ENCODE measurements at places on chromosomes 13 and 19. TPM values are rescaled to one million over a fixed set of nuclear protein-coding genes. Genes with fewer than 3 reads are reported as not detected.

DNA sequence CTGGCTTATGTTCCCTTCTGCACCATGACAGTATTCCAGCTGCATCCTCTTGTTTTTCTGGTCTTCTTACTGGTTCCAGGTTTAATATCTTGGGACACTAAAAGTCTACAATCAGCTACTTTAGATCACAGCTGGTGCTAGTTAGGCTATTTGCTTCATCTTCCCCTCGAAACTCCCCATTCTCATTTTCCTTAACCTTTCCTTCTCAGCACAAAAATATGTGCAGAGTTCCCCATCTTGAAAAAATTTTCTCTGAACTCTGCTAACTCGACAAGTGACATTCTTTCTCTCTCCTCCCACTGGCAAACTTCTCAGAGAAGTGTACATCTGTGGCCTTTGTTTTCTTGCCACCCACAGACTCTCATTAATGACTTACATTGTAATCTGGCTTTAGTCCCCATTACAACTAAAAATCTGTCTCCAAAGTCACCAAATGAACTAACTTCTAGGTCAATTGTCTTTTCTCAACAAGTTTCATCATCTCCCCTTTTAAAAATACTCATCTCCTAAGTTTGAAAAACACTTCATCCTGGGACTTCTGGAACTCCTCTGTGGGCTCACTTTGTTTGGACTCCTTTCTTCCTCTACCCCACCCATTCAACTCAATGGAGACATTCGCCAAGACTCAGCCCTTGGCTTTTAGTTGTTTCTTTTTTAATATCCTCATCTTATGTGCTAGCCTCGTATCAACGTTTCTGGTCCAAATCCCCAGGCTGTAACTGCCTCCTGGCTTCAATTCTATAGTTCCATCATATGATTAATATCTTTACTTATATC, 7.1 kb upstream of the KL start:
- DNase-seq = no peak
- H3K4me3 ChIP-seq = no peak overlapping the region
- peaks cover 12% of the 10 kb centered on the region for H3K36me3 ChIP-seq

DNA sequence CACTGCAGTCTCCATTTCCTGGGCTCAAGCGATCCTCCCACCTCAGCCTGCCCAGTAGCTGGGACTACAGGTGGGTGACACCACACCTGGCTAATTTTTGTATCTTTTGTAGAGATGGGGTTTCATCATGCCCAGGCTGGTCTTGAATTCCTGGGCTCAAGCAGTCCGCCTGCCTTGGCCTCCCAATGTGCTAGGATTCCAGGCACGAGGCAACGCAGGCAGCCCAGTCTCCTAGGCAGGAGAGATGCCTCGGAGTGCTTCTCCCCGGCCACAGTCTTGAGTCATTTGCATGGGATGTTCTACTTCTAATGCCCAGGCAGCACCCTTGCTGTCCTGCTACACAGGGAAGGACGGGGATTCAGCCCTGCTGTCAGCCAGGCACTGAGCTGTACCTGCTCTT, 8.7 kb downstream of the MICOS13 start:
- no peak for DNase-seq
- no peaks in the 10 kb centered on the region for H3K27me3 ChIP-seq
- H3K4me1 ChIP-seq = peaks cover 3% of the 10 kb centered on the region
- H3K4me3 ChIP-seq = no peak overlapping the region

GRCh38 chr13:24688950-24689349, 8.7 kb downstream of the ATP12A start:
- H3K36me3 ChIP-seq = no peaks in the 10 kb centered on the region
- H3K27me3 ChIP-seq = peaks cover 71% of the 10 kb centered on the region
- no peak for DNase-seq
- H3K4me3 ChIP-seq = no peak overlapping the region
- H3K27ac ChIP-seq = no peak overlapping the region
- peaks cover 19% of the 10 kb centered on the region for H3K4me1 ChIP-seq

- H3K27ac ChIP-seq = no peak overlapping the region
- DNase-seq = peak; percentile 75
- no peaks in the 10 kb centered on the region for H3K36me3 ChIP-seq
These were observed 23.1 kb downstream of the LRFN3 start for GRCh38 chr19:35959040-35959967.

DNA sequence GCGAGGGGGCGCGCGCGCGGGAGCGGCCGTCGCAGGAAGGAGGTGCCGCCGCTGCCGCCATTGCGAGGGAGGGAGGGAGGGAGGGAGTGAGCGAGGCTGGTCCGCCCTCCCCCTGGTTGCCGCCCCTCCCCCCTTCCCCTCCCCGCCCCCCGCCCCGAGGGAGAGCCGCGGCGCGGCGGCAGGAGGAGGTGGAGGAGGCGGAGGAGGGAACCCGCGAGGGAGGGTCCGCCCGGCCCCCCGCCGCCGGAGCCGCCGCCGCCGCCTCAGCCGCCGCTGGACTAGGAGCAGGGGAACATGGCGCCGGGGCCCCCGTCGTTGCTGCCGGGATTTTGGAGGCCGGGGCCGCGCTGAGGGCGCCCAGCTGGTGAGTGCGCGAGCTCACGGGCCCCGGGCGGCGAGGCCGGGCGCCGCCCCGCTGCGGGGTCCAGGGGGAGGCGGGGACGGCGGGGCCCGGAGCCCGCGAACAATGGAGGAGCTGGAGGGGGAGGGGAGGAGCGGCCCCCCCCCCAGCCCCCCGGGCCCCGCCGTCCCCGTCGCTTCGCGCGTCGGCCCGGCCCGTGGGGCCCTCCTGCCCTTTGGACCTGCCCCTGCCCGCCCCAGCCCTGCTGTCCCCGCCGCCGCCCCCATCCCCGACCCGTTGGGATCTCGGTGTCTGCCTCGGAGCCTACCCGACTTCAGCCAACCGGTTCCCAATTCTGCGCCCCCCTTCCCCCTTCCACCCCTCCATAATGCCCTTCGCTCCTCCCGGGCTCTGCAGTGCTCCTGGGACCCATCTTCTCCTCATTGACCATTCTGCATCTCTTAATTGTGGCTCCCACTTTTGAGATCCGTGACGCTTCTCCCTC, at the start of gene ARHGAP35:
ARHGAP35 (plus strand) TSS at position 152 of the 845 bp plus-strand sequence. CDS start 57,679 bp downstream, outside the sequence.
- H3K4me3 ChIP-seq = peak within 1 kb of the TSS; percentile 83
- no peaks in the 10 kb centered on the region for H3K27me3 ChIP-seq
- peaks cover 19% of the 10 kb centered on the region for H3K4me1 ChIP-seq
- H3K27ac ChIP-seq = peak within 1 kb of the TSS; percentile 88
- DNase-seq = no peak

- DNase-seq = no peak
- H3K27me3 ChIP-seq = peaks cover 10% of the 10 kb centered on the region
- no peak overlapping the region for H3K27ac ChIP-seq
- no peak overlapping the region for H3K4me3 ChIP-seq
These were observed 343.7 kb upstream of the ARGLU1 start for GRCh38 chr13:106911627-106912026.

DNA sequence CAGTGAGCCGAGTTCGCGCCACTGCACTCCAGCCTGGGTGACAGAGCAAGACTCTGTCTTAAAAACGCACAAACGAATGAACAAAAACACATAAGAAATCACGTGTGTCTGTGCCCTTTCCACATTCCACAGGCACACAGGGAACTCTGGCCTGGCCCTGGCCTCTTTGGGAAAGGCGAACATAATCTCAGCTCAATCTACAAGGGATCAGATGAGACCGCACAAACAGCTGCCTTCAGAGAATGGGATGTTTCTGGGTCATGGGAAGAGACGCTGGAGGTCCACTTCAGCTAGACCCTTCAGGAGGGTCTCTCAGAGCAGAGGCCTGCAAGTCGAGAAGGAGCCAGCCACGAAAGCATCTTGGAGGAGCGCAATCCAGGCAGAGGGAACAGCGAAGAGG, 6.3 kb upstream of the CRTC1 start:
- H3K4me1 ChIP-seq = peaks cover 2% of the 10 kb centered on the region
- H3K36me3 ChIP-seq = no peaks in the 10 kb centered on the region
- H3K4me3 ChIP-seq = no peak overlapping the region
- peaks cover 2% of the 10 kb centered on the region for H3K27me3 ChIP-seq

DNA sequence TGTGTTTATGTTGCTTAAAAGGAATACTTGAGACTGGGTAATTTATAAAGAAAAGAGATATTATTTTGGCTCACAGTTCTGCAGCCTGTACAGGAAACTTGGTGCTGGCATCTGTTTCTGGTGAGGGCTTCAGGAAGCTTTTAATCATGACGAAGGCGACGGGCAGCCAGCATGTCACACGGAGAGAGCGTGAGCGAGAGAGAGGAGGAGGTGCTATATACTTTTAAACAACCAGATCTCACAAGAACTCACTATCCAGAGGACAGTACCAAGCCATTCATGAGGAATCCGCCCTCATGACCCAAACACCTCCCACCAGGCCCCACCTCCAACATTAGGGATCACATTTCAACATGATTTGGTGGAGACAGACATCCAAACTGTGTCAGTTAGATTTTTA, 163.4 kb upstream of the TSC22D1 start:
- H3K27ac ChIP-seq = no peak overlapping the region
- no peak overlapping the region for H3K4me3 ChIP-seq
- H3K36me3 ChIP-seq = no peaks in the 10 kb centered on the region
- H3K27me3 ChIP-seq = peaks cover 6% of the 10 kb centered on the region

LGALS14 gene
- not detected for total RNA-seq
